Activated effector memory CD4-positive, alpha-beta T cell treated with Interleukin-2 at 50 U/mL for 16 hours (primary cell): ENCODE measurements at places on chromosomes 1 and 21.

GRCh38 chr21:44019568-44019958 lies 7.5 kb downstream of the TRAPPC10 start:
- no peak for DNase-seq

- no peak for DNase-seq
Observed at GRCh38 chr1:96048572-96049212, 672.9 kb upstream of the PTBP2 start.

DNA sequence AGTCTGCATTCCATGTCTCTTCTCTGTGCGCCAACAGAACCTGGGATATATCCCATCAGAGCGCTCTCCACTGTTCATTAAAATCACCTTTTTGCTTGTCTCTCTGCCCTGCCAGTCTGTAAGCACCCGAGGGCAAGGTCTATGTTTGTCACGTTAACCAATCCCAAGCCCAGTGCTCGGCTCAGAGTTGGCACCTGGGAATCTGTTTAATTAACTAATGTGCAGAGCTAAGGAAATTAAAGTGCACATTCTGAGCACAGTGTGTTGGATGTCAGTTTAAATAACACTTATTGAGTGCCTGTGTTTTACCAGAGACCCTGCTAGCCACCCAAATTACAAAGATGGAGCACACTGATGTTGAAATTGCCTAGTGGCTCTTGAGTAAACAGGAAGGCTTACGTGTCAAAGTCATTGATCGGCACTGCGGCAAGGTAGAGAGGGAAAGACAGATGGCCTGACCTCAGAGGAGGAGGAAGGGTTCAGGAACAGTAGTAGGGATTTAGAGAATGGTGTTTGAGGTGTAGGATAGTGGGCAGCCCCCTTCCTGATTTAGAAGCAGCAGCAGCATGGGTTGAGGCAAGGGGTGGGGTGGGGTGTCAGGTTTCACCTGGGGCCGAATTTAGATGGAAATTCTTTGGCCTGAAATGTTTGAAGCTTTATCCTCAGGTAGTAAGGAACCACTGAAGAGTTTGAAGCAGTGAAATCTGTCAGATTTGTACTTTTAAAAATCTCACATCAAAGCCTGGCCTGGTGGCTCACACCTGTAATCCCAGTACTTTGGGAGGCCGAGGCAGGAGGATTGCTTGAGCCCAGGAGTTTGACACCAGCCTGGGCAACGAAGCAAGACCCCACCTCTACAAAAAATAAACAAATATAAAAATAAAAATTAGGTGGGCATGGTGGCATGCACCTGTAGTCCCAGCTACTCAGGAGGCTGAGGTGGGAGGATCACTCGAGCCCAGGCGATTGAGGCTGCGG lies 7.7 kb downstream of the ARMH1 start:
- DNase-seq = no peak

DNA sequence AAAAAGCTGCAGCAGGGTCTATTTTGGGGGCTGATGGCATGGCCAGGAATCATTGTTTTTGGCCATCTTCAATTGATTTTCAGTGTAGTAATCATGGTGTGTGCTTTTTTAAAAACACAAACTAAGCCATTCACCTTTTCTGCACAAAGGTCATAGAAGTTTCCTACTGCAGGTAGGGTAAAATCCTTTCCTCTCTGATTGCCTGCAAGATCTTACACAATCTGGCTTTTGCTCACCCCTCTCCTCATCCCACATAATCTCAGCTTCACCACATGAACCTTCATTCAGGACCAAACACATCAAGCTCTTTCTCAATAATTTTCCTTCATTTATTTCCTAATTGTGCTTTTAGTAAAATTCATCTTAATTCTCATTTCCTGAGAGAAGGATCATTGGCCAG lies 38.3 kb upstream of the GBP5 start:
- DNase-seq = no peak

DNA sequence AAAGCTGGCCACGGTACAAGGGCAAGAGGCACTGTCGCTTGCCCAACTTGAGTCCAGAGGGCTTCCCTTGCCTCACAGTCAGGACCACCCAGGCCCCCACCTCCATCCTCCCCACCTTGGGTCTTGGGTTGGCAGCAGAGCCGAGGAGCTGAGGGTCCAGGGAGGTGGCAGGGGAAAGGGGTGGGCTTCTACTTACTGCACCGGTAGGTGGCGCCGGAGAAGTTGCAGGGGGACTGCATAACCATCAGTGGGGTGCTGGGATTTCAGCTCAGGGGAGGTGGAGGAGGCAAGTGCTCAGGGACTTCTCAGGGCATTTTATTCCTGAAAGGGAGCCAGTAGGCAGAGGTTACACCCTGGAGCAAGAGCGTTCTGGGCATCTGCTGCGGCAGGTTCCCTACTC lies 44.0 kb downstream of the TRIM62 start:
- no peak for DNase-seq

- DNase-seq = no peak
Observed at GRCh38 chr1:16348414-16349182, 3.7 kb downstream of the FBXO42 start.

DNA sequence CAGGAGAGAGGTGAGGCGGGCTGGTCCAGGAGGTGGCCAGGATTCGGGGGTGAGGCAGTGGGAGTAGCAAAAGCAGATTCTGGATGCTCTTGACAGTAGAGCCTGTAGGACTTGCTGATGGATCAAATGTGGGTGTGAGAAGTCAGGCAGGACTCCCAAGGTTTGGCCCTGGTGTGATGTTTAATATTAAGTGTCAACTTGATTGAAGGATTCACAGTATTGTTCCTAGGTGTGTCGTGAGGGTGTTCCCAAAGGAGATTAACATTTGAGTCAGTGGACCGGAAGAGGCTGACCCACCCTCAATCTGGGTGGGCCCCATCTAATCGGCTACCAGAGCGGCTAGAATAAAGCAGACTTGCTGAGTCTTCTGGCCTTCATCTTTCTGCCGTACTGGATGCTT lies 6.8 kb upstream of the RAB4A start:
- no peak for DNase-seq

GRCh38 chr1:198102454-198102827 lies 54.4 kb upstream of the NEK7 start:
- no peak for DNase-seq

GRCh38 chr1:164695956-164696665 lies 137.1 kb downstream of the PBX1 start:
- no peak for DNase-seq

DNA sequence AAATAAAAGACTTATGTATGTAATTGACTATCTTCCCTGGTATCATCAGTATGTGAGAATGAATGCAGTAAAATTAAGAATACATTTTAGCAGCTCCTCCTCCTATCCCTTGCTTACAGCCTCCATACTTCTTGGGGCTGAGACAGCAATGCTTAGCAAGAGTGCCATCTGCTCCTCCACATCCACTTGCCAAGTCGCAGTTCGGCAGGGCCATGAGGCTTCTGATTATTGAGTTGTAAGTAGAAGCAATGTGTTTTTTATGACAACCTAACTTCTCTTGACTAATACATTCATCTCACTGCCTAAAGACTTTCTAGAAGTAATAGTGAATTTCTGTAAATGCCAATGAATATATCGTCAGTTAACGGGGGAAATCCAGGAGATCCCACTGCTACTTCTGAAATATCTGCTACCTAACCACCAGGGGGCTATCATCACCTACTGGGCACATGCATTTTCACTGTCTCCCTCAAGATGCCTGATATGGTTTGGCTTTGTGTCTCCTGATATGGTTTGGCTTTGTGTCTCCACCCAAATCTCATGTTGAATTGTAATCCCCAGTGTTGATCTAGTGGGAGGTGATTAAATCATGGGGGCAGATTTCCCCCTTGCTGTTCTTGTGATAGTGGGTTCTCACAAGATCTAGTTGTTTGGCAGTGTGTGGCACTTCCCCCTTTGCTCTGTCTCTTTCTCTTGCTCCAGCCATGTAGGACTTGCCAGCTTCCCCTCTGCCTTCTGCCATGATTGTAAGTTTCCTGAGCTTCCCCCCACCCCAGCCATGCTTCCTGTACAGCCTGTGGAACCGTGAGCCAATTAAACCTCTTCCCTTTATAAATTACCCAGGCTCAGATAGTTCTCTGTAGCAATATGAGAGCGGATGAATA lies 59.6 kb downstream of the EXTL2 start:
- DNase-seq = no peak
